Cortex of kidney (tissue), 1 donor: ENCODE measurements at places on chromosomes 4 and X.

GRCh38 chr4:68272380-68272779 lies 26.9 kb upstream of the TMPRSS11B start:
- DNase-seq = no peak

DNA sequence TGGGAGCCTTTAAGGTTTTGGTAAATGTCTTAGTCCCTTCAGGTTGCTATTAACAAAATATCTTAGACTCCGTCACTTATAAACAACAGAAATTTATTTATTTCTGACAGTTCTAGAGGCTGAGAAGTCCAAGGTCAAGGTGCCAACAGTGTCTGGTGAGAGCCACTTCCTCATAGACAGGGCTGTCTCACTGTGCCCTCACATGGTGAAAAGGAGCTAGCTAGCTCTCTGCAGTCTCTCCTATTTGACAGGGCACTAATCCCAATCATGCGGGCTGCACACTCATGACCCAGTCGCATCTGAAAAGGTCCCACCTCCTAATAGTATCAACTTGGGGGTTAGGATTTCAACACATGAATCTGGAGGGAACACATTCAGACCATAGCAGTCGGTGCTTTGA lies 63.4 kb upstream of the KLF3 start:
- DNase-seq = no peak

DNA sequence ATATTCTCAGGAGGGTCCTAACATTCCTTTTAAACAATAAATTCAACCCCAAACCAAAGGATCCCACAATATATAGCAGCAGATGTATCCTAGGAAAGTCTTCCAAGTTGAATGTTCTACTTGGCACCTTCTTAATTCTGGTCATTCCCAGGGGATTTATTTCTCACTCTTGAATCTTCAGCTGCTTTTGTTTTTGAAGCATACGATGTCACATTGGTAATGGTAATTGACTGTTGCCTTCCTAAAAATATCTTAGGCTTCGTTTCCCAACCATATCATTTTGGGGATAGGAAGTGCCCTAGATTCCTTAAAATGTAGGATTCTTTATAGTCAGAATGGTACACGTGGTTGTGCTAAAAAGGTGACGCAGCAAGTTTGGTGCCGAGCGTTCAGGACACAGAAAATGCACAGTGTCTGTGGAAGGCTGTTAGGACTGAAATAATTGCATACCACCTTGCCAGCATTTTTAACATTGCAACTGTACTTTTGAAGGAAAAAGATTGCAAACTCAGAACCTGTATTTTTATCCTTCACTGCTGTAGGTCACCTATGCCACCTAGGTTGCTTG lies 8.1 kb downstream of the SNX25 start:
- no peak for DNase-seq

GRCh38 chr4:130640592-130640991 lies 1544.6 kb downstream of the C4orf33 start:
- no peak for DNase-seq

- no peak for DNase-seq
Measured at GRCh38 chrX:11419102-11419501, 125.9 kb downstream of the AMELX start.

GRCh38 chrX:46381630-46382029 lies 163.6 kb downstream of the ZNF674 start:
- DNase-seq = no peak

DNA sequence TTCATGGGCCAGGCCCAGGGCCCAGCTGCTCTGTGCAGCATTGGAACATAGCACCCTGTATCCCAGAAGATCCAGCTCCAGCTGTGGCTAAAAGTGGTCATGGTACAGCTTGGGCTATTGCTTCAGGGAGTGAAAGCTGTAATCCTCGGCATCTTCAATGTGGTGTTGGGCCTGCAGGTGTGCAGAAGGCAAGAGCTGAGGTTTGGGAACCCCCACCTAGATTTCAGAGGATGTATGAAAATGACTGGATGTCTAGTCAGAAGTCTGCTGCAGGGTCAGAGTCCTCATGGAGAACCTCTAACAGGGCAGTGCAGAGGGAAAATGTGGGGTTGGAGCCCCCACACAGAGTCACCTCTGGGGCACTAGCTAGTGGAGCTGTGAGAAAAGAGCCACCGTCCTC lies 341.7 kb downstream of the PPP3CA start:
- DNase-seq = no peak

DNA sequence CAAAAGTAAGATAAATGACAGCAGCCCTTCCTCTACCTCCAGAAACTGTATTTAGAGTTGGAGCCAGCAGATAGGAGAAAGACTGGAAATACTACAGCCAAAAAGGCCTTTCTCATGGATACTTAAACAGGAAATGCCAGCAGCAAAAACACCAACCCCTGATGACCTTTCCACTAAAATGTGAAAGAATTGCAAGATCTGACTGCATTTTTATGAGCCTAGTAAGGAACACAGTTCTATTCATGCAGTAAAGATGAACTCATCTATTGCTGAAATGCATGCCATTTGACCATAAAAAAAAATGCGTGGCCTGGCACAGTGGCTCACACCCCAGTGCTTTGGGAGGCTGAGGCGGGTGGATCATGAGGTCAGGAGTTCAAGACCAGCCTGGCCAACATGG lies 19.9 kb downstream of the ABCG2 start:
- no peak for DNase-seq

DNA sequence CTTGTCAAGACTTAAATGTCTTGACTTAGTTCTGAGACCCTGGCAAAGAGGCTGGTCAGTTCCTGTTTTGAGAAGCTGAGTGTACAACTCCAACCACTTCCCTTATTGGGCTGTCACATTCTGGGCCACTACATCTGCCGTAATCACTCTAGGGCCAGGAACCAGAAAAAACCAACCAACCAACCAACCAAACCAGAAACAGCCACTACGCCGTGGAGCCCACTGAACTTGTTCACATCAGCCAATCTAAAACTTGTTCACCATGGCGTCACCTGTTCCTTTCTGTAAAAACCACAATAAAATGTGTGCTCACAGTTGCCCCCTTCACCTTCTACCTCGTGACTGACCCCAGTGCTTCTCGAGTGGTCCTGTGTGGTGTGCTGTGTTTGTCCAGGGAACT lies 107.3 kb downstream of the JADE1 start:
- no peak for DNase-seq

DNA sequence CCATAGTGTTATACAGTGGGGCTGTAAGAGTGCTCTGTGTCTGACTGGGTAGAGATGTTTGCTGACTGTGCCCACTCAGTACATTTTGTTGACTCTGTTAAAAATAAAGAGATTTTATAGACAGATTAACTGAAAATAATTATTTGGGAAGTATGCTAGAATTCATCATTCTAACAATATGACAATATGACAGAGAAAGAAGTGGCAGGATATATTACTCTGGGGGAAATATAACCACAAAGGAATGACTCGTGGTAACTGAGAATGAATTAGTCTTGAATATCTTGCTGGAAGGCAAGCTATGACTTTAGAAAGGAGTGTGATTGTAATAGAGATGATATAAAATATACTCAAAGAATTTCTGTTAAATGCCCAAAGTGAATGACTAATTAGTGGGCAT lies 46.8 kb downstream of the TMEM165 start:
- DNase-seq = no peak

GRCh38 chr4:150418757-150419410 lies 163.1 kb upstream of the MAB21L2 start:
- no peak for DNase-seq

DNA sequence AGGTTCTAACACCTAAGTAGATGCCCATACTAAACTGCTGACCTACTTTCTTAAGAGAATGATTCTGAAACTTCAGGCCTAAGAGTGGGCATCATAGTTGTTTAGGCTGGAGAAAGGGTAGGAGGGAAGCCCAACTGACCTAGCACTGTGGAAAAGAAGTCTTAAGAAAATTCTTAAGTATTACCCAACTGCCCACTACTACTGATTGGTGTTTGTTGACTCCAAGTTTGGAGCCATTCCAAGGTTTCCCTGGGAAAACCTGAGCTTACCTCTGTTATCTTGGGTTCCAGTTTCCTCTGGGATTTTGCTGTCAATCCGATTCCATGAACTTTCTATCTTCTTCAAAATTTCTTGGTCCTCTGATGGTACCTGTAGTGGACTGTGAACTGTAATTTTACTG lies 23.9 kb downstream of the ANKRD17 start:
- DNase-seq = no peak

DNA sequence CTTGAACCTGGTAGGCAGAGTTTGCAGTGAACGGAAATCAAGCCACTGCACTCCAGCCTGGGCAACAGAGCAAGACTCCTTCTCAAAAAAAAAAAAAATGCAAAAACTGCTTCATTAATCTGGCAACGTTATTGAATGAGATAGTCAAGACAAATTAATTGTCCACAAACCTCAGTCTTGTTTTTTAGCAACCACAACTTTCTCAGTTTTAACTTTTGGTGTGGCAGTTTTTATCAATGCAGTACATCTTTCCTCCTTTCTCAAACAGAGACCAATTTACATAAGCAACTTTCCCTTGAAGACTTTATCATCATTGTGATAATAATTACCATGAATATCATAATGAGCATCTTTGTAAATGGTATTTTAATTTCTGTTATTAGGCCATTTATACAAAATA lies 61.7 kb upstream of the GALNTL6 start:
- no peak for DNase-seq

- no peak for DNase-seq
Measured at GRCh38 chr4:158347556-158347955, 137.3 kb downstream of the TMEM144 start.

DNA sequence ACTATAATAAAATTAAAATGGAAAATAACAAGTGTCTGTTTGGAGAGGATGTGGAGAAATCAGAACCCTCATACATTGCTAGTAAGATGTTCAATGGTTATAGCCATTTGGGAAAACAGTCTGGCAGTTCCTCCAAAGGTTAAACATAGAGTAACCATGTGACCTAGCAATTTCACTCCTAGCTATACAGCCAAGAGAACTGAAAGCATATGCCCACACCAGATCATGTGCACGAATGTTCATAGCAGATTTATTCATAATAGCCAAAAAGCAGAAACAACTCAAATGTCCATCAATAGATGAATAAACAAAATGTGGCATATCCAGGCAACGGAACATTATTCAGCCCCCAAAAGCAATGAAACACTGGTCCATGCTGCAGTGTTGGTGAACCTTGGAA lies 9.4 kb upstream of the CCNQ start:
- DNase-seq = no peak

GRCh38 chr4:34767407-34767806 lies 1476.9 kb downstream of the ARAP2 start:
- DNase-seq = no peak

- no peak for DNase-seq
Measured at GRCh38 chr4:76090241-76090691, 15.8 kb downstream of the ART3 start.

GRCh38 chr4:123777373-123777772 lies 380.8 kb downstream of the SPRY1 start:
- DNase-seq = no peak

GRCh38 chr4:77050962-77051361 lies 24.8 kb downstream of the CCNI start:
- no peak for DNase-seq

DNA sequence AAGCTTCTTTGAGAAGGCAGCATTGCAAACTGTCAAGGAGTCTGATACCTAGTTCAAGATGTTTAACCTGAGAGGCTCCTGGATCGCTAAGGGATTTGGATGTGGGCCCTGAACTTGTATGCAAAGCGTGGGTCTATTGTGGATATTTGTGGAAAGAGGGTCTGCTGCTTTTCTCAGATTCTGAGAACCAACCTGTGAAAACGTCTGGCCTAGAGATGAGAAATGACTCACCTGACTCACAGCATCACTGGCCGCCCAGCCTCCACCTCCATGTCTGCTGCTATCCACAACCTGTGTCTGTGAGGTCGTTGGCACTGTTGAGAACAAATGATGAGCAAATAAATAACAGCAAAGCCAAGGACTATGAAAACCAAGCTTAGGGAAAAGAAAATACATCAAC lies 33.3 kb upstream of the PROM1 start:
- no peak for DNase-seq

DNA sequence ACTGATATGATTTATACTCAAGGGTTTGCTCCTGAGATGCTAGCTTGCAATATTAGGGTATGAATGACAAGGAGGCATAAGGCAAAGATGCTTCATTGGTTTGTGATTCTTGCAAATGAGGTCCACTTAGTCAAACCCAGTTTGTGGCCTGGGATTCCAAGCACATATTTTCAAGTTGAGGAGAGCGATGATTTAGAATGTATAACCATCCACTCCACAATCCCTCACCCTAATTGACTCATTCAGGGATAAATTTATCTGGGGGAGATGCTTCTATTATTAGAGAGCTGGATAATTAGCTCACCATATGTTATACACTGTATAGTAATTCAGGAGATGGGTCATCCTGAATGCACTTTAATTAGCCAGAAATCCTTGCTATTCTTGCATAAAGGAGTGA lies 118.3 kb upstream of the PUDP start:
- DNase-seq = no peak

- DNase-seq = no peak
Measured at GRCh38 chr4:107693132-107693531, 26.9 kb downstream of the PAPSS1 start.

DNA sequence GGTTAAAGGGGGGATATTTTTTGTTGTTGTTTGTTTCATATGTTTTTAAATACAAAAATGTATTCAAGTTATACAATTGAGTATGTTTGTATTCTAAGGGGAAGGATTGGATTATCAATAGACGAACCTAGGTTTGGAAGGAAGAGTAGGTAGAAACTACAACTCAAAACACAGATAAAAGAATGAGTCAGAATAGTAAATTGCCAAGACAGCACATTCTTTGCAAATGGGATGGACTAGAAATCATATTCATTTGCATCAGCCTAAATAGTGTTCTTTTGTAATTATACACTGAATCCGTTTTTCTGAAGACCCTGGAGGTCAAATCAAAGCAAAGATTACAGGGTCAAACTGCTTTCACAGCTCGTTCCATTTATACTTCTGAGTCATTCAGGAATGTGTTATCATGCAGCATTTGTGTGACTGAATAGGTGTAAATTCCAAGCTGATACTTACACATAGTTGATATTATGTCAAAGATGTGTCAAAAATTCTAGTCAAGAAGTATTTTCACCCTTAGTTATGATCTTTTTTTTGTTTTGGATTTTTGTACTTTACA lies 273.3 kb upstream of the FAT4 start:
- no peak for DNase-seq

DNA sequence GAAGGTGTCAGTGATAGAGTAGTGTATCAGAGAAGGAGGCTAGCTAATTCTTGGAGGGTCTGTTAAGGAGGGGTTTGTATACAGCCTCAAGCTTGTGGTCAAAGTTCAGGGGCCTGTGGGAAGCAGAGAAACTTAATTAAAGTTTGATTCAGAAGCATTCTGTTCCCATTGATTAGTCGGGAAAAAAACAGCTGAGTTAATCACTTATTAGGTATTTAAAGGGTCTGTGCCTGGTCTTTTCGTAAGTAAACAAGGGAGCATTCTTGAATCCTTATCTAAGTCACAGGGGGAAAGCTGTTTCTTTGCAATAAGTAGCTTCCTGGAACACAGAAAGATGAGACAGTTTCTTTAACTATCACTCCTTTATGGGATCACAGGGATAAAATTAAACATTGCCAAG lies 492.1 kb downstream of the PCDH10 start:
- DNase-seq = no peak

GRCh38 chrX:121160987-121161386 lies 113.6 kb downstream of the GLUD2 start:
- no peak for DNase-seq

- no peak for DNase-seq
Measured at GRCh38 chrX:25154168-25154567, 138.4 kb upstream of the ARX start.
